ENCODE measurements at places on chromosomes 6 and 20.

GRCh38 chr6:110325197-110325596 lies 33.0 kb downstream of the METTL24 start:
- DNase-seq: no peak

- no peak for DNase-seq
Observed at GRCh38 chr6:134003542-134003951, 48.9 kb downstream of the SLC2A12 start.

- no peak for DNase-seq
Observed at GRCh38 chr6:161549977-161550655, 276.3 kb upstream of the AGPAT4 start.

- no peak for DNase-seq
Observed at GRCh38 chr6:4950836-4951533, 52.9 kb downstream of the RPP40 start.

DNA sequence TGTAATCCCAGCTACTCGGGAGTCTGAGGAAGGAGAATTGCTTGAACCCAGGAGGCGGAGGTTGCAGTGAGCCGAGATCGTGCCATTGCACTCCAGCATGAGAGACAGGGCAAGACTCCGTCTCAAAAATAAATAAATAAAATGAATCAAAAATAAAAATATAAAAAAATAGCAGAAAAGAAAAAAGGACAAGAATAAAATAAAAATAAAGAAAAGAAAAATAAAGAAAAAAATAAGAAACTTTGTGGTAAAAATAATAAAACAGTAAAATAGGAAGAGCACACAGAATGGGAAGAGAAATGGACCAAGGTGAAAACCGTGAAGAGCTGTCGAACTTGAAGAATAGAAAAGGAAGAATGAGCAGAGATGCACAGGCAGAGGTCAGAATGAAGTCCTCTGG lies 63.0 kb downstream of the SNX5 start:
- no peak for DNase-seq

DNA sequence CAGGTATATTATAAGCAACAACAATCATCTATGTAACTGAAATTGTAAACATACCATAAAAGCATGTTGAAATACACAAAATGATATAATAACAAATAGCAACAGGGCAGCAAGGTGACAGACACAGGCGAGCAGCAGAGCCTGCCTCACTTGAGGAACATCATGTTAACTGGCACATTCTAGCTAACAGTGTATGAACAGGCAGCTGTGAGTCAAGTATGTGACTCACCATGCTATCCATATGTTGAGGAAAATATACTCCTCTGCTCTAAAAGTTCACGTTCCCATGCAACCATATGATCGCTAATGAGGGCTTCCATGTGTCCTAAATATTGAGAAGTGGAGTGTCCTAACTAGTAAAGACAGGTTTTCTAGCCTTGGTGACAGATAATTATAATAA lies 18.4 kb downstream of the SERAC1 start:
- DNase-seq: no peak

GRCh38 chr6:21826023-21826422 lies 232.5 kb downstream of the SOX4 start:
- no peak for DNase-seq

DNA sequence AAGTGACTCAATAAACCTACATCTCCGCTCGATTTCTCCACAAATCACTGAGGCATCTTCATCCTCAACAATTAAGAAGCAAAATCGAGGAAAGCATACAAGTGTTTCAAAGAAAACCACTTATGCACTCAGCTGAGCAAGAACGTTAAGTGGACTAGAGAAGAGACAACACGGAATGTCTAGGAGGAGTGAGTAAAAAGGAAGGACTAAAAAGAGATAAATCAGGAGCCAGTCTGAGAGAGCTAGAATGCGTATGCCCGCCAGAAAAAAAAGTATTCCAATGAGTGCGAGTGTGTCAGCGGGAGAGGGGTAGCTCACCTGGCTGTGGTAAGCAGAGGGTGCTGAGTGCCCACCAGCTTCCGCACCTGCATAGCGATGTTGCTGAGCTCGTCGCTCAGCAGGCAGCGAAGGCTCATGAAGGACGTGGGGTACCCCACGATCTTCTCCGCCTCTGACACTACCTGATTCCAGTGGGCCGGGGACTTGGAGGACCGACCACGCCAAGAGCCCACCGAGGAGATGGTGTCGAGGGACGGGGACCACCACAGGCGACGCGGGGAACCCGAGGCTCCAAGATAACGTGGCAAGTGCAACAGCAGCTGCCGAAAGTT lies 587 bp downstream of the PDSS2 start:
- DNase-seq: no peak

DNA sequence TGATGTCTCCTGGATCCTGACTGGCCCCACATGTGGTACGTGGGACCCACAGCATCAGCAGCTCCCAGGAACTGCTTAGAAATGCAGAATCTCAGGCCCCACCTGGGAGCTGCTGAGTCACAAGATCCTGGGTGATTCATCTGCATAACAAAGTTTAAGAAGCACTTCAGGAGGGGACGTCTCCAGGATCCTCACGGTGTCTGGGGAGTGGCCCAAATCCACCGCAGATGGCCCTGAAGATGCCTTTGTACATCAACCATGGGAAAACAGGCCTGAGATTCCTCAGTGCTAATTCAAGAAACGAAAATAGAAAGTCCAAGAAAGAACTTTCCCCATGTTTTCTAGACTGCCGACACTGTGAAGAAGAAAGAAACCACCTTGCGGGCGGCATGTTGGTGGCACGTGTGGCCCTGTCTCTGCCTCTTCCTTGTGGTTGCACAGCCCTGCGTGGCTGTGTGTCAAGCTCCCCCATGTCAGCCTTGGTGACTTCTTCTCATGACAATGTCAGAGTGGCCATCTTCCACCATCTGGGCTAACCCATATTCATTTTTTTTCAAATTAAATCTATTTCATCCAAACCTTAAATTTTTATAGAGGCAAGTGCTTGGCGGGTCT lies 26.1 kb downstream of the RRBP1 start:
- DNase-seq: no peak

DNA sequence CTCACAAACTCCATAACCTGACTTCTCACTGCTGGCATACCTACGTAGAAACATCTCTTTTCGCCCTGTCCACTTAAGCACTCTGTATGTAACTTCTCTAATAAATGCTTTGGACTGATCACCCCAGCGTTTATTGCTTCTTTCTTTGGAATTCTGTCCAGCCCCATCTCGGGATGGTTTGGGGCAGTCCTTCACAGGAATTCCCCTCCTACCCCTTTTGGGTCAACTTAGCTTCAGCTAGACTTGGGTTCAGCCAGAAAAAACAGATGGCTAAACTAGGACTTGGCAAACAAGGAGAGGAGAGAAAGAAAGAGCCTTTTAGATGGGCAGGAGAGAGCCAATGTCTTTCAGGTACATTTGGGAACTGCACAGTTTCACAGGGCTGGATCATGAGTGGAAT lies 3.9 kb upstream of the LTV1 start:
- DNase-seq: no peak

DNA sequence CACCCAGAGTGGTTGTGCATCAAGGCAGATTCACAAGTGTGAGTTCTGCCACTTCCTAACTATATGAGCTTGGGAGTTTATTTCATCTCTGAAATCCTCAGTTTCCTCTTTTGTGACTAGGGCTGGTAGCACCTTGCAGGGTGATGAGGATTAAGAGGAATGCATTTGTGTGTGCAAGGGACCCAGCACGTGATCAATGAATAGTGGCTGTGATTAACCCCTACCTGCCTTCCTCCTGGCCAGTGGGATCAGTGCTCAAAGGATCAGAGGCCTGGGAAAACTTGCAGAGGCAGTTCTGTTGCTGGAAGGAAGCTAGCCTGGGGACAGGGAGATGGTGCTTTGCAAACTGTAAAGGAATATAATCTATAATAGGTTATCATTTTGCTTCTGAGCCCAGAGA lies 7.3 kb downstream of the SDC4 start:
- no peak for DNase-seq

DNA sequence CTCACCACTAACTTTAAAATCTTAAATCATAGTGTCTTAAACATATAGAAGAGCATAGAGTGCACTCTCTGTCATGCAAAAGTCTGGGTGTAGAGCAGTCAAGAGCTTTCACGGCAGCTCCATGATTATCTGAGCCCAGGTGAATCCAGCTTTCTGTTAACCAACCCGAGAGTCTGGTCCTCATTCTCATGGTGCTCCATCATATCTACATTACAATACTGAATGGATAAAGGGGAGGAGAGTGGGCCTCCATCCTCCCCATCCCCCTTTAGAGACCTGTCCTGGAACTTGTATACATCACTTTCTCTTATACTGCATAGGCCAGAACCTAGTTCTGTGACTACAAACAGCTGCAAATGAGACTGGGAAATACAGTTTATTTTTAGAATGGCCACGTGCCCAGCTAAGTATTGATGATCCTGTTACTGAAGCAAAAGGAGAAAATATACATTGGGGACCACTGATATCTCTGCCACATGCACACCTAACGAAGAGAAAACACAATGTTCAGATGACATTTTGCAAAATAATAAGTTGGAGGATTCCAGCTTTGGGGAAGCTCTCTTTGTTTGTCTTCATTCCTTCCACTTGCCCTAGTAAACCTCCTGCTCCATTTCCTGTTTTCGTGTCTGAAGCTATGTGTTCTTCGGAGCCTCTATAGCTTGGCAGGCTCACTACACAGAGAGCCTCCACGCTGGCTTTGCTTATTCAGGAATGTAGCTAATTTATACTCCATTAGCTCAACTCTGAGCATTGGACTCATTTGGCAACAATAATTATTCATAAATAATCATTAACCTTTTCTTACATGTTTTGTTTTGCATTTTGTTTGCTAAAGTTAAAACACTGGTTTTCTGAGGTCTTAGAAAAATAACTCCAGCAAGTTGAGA lies 110.1 kb downstream of the IYD start:
- no peak for DNase-seq

- DNase-seq: no peak
Observed at GRCh38 chr6:149563203-149563927, 2.8 kb upstream of the GINM1 start.

GRCh38 chr20:41178495-41178894 lies 41.2 kb downstream of the PLCG1 start:
- no peak for DNase-seq

GRCh38 chr6:28982476-28983266 lies 22.4 kb downstream of the ZNF311 start:
- no peak for DNase-seq

DNA sequence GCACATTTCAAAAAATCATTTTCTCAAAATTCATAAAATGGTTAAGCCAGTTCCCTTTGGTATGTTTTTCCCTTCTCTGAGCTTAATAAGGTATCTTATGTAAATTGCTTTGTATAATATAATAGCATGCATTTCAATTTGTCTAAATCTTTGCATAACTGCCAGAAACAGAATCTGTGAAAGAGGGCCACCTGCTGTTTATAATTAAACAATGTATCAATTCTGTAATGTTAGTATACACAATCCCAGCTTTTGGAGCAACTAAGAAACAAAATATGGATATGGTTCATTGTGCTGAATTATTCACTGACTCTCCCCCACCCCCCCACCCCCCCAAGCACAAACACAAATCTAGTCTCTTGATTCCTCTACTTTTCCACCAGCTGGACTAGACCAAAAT lies 54.8 kb downstream of the GPX5 start:
- no peak for DNase-seq

- no peak for DNase-seq
Observed at GRCh38 chr20:33445881-33446625, 2.5 kb upstream of the SNTA1 start.

DNA sequence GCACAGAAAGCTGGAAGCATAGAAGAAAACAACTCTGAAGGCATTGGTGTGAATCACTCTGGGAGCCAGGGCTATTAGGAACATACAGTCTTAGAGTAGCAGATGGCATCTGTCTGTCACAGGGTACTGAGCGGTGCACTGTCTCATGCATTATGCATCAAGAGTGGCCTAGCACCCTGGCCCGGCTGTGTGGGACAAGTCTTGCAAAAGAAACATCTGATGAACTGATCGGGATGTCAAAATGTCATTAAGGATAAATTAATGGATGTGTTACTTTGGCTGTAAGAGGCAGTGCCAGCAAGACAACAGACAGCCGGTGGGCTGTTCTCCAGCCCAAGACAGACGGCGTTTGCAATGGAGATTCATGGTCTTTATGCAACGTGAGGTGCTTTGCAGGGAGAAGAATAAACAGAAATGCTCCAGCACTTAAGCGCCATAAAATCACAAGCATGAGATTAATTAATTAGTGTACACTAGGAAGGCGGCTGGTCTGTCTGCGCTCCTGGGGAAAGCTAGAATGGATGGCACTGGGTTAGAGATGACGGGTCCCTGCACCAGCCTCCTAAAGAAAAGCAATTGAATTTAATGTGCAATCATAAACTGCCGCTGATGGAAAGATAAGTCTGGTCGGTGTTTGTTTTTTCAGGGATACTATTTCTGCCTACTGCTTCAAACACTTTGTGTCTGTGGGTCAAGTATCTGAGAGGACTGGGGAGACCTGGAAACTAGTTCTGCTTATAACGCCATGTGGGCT lies 600.6 kb upstream of the CHD6 start:
- no peak for DNase-seq

DNA sequence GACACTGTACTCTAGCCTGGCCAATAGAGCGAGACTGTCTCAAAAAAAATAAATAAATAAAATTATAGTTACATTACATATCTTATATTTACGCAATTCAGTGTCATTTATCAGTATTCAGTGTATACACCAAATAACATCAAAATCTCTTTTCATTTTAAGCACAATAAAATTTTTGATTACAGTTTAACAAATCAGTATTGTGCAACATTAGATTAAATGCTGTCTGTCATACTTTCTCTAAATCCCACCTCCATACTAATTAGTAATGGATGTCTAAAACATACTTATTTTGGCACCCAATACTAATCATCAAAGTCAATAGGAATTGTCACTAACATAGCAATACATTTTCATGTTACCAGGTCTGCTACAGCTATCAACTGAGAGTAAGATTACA lies 27.4 kb downstream of the IBTK start:
- no peak for DNase-seq

GRCh38 chr6:25447570-25447929 lies 168.4 kb downstream of the CARMIL1 start:
- DNase-seq: no peak
